ENCODE measurements at places on chromosomes 6 and 20.
A peak's percentile ranks its signal among the peaks of the same experiment; 100 is the strongest.

GRCh38 chr20:40675599-40676221 is 13.3 kb downstream of the MAFB start:
- DNase-seq = peak; percentile 30

GRCh38 chr6:7697432-7697819 is 28.5 kb upstream of the BMP6 start:
- no peak for DNase-seq

- no peak for DNase-seq
These were observed 790 bp downstream of the TOX2 start for GRCh38 chr20:43915211-43916072.

GRCh38 chr6:150606168-150606591 is 6.5 kb downstream of the PLEKHG1 start:
- no peak for DNase-seq

DNA sequence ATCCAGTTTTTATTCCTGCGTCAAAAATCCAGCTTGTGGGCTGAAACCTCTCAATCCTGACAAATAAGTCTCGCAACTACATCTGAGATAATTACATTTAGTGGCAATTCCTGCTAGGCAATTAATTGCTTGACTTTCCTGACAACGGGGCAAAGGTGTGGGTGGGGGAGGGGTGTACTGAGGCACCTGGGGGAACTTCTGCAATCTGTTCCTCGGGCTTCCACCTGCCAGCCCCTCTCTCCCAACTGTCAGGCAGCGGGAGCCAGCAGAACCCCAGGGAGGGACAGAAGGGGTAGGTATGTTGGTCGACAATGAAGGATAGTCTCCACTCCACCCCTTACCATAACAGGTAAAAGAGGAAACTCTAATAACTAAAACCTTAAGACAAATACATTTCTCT is 6.8 kb downstream of the C6orf52 start:
- no peak for DNase-seq

GRCh38 chr6:135281227-135281626 is 100.1 kb downstream of the MYB start:
- DNase-seq = no peak

DNA sequence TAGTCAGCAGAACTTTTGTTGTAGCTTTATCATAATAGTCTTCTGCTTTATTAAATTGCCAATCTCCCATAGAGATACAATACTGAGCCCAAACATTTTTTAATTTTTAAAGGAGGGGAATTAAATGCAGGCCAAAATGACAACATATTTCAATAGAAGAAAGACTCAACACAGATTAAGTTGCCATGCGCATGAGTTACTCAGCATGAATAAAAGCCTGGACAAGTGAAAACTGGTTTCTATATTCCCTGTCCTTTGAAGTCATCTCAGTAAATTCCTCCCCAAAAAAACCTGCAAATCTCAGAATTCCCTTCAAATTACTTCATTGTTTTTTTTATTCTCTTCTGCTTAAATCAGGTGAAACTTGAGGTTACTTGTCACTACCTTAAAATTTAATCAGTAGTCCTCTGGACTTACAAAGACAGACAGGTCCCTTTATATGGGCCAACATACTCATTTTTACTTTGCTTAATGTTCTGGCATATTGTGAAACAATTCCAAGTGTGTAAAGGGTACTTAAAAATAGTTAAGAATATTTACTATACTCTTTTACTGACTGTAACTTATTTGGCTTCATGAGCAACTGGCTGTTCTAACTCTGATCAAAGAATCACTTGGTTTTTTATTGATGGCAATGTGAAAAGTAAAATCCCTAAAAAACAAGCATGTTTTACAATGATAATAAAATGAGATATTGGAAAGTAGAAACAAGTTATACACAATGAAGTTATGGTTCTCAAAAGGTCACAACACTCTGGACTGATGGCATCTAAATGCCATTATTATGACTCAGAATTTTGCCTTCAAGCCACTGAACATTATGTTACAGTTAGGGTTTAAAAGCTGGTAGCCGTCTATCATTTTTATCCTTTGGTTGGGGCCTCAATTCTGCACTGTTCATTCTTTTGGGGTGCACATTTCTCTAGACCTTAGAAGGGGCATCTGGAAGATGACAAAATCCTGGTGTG is 49.9 kb upstream of the COL21A1 start:
- peak; percentile 71 for DNase-seq

All from SK-MEL-5 (cell line).